Femur (tissue), 1 donor: ENCODE measurements at places on chromosomes 1 and 21.

GRCh38 chr1:152654110-152654509 is 9.1 kb upstream of the LCE2D start:
- DNase-seq, result peak; percentile 25

DNA sequence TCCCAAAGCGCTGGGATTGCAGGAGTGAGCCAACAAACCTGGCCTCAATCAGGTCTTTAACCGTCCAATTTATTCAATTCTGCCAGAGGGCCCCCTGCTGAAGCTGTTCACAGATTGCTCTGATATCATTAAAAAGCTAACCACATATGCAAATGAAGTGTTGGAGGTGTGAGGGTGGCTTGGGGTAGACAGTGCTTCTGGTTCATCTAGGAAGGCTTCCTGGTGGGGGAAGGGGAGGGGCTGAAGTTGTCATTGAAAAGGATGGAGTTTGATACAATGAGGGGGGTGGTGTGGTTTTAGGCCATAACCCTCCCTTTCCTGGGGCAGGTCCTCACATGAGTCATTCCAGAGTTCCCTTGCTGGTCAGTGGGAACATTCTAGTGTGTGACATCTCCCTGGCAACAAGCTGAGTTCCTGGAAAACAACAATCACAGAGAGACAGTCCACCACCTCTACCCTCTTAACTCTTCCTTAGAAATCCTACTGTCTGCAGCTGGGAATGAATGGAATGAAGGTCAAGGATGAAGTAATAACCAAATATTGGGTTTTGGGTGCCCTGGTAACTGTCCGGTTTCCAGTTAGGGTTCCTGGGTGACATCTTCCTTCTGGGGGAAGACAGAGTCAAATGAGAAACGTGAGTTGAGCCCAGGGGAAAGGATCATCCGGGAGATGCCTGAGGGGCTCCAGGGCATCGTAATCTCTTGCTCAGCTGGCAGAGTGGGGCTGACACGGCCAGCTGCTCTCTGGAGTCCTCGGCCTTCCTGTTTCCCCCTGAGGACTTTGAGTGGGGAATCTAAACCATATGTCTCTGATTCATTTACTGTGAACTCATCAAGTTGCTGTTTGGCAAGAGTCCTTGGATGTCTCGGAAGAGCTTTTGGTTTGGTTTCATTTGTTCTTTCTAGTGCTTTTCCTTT is 32.2 kb downstream of the BATF3 start:
- DNase-seq, result peak; percentile 79

- peak; percentile 74 for DNase-seq
Observed at GRCh38 chr21:27813750-27814149, 846.9 kb upstream of the ADAMTS5 start.

GRCh38 chr1:174451408-174451807 is 3.6 kb downstream of the GPR52 start:
- DNase-seq, result no peak

DNA sequence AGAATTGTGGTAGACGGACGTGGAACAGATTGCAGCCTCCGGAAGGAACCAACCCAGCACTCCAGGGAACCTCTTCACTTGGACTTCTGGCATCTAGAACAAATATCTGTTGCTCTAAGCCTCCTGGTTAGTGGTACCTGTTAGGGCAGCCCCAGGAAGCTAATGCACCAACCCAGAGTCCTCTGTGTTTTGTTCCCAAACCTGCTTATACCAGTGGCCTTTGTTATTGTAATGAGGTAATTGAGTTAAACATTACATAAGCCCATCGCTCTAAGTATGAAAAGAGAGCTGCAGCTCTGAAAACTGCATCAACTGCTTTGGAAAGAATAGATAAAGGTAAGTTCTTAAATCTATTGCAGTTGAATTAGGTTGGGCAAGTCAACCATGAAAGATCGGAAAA is 516.7 kb downstream of the NPHP4 start:
- DNase-seq, result no peak

DNA sequence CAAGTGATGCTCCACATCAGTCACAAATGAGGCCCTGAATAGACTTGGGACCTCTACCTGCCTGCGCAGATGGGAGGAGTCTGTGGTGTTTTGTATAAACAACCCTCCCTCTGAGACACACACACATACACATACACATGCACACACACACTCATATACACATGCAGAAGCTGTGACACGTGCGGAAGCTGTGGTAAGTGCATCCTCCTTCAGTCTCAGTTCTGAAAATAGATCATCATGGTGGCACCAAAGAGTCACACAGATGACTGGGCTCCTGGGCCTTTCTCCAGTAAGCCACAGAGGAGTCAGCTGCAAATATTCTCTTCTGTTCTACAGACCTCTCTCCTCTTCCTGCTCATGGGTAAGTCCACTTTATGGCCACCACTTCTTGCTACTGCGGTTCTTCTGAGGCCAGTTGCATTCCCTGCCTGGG is at the start of gene LY9:
Gene LY9 (plus strand): TSS at position 224 of the 433 bp plus-strand sequence. CDS start 14 bp downstream, at position 238.
- no peak for DNase-seq

DNA sequence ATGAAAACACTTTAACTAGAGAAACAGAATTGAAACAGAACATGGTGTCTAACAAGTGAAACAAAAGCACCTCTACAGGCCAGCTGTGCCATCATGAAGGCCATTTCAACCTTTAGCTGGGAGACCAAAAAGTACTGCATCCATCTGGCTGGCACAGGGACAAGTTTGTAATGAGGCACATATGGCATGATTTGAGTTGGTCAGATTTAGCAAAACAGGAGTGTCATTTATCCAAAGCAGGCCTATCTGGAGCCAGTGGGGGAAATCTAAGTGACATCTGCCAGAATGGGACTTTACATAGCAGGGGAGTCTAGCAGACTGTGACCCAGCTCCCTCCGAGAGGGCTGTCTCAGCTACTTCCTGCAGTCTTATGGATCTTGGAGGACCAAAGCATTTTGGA is 51.9 kb downstream of the DNTTIP2 start:
- no peak for DNase-seq

DNA sequence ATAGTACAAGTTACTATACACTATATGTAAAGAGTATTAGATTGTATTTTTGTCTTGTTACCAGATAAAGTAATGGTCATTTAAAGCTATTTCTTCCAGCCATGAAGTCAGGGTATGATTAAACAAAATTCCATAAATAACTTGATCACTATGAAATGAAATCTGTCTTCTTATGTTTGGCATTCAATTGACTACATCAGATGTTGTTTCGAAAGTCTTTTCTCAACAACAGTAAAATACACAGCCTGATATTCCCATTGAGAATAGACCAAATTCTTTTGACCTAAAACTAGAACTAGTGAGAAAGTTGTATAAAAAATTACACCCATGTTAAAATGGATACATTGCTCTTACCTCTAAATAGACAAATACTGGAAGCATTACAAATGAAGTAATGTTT is 134.6 kb upstream of the ADAMTS5 start:
- DNase-seq, result no peak

DNA sequence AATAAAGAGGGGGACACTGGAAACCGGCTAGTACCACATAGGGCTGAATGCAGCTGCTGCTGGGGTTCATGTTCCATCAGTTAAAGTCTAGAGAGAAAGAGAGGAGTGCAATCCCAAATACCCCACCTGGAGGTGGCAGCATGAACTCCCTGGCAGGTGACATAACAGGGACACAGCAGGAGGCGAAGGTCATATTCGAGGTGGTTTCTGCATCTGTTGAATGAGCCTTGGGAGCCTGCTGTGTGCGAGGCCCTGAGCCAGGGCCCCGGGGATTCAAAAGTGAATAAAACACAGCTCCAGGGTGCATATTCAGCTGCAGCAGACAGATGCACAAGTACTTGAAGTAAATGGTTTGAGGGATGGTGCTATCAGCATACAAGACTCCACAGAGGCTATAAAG is 456.8 kb downstream of the SETD4 start:
- DNase-seq, result no peak

DNA sequence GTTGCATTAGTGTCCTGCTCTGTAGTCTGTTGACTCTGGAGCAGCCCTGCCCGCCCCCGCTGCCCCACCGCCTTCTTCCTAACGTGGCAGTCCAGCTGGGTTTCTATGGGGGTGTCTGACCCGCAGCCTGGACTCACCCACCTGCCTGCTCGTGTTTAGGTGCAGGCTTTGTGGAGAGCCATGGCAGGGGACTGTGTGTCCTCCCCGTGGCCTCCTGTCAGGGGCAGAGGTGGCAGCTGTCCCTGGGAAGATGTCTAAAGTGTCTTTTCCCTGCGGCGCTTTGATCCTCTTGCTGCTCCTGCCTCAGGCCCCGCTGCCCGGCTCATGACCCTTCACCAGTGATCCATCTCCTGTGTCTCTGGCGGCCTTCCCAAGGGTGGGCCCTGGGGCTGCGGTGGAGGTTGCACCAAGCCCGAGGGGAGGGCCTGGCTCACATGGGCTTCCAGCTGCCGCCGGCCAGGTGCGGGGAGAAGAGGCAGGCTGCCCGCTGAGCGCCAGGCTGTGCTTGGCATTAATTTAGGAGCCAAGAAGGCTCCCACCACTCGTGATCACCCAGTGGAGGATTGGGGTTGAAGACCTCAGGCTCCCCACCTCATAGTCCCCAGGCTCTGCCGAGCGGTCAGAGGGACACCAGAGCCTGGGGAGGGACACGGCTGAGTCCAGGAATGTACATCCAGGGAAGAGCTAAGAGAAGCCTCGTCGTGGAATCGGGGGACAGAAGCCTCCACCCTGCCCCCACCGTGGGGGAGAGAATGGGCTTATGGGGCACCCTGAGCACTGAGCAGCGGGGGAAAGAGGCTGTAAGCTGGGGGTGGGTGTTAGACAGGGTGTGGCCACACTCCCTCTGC is 44.1 kb downstream of the COL18A1 start:
- DNase-seq, result peak; percentile 65

DNA sequence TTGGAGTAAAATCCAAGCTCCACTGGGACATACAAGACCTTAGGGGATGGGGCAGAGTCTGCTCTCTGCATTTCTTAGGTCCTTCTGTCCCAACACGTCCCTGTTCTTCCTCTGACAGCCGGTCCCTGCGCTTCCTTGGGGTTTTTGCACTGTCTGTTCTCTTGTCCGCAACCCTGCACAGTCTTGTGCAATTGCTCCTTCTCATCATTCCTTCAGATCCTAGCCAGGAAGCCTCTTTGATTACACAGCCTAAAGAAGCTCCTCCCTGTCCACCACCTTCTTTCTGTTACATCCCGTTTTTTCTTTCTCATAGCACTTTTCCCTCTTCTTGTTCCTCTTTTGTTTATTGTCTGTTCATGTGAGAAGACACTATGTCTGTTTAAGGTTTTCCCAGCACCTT is 19.9 kb downstream of the ACOT11 start:
- DNase-seq, result no peak

DNA sequence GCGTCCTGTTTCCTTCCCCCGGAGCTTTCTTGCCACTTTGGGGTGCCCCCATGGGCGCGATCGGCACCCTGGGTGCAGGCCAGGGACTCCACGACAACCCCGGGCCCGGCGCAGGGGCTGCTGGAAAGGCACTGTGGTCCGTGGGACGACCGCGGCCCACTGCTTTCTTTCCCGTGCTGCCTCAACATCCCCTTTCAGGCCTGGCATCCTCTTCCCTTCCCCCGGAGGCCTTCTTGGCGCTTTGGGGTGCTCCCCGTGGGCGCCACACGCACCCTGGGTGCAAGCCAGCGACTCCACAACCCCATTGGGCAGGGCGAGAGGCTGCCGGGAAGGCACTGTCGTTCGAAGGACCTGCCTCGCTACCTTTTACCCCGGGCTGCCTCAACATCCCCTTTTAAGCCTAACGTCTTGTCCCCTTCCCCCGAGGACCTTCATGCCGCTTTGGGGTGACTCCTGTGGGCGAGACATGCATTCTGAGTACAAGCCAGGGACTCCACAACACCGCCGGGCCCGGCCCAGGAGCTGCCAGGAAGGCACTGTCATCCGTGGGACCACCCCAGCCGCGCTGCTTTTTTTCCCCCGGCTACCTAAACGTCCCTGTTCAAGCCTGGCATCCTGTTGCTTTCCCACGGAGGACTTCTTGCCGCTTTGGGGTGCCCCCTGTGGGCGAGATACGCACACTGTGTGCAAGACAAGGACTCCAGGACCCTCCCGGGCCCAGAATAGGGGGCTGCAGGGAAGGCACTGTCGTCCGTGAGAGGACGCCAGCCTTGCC is 137.8 kb downstream of the LIPI start:
- DNase-seq, result no peak

DNA sequence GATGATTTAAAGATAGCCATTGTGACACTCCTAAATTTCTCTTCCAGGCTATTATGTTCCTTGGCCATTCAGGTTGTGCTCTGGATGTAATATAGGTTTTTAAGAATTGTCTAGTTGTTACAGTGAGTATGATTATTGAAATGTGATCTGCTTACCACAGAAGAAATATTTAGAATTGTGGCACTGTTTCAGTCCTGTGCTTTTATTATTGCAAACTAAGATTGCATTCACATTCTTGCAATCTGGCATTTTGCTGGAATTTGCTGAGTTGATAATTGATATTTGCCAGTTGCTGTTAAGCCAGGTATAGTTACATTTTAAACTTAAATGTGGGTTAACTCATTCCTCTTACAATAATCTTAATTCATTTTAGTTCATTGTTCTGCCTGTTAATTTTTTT is 22.3 kb downstream of the EXO1 start:
- DNase-seq, result no peak

DNA sequence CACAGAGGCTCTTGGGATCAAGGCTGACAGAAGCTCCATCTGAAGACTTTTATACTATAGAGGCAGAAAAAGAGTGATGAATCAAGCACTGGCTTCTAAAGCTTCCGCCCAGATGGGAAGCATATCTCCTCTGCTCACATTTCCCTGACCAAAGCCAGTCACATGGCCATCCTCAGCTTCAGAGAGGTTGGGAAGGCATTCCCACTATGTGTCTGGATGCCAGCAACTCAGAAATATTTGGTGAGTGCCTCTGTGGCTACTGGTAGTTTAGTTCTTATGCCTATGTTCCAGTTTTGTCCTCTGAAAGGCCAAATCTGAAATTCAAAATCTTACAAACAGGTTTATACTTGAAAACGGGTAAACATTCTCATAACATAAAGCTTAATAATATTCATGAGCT is 9.9 kb upstream of the DISC1 start:
- no peak for DNase-seq

DNA sequence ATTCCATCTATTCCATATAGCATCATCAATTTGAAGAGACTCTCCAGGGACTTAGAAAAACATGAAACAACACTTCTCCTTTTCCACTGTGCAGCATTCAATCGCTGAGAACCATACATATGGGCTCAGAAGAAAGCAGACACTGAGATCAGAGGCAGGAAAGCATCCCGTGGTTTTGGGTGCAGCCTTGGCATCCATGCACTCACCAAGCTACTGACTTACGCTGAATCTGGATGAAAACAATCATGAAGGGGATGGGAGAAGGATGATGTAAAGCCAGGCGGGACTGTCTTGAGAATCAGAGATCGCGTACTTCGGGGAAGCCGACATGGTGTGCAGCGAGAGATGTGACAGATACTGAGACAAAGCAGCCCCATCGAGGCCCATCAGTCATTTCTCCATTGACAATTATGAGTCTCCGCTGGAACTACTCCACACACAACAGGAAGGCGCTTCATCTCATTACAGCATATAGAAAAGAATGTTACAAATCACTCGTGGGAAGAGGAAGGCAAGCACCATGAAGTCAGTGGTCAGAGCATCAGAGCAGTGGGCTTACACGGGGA is 2.3 kb upstream of the TIAM1 start:
- DNase-seq, result no peak

- no peak for DNase-seq
Observed at GRCh38 chr1:1322418-1322817, 2.0 kb downstream of the INTS11 start.

- no peak for DNase-seq
Observed at GRCh38 chr1:22709227-22709626, 1.4 kb upstream of the EPHB2 start.
